ENCODE measurements at places on chromosomes 16 and 17.
A peak's percentile ranks its signal among the peaks of the same experiment; 100 is the strongest.

DNA sequence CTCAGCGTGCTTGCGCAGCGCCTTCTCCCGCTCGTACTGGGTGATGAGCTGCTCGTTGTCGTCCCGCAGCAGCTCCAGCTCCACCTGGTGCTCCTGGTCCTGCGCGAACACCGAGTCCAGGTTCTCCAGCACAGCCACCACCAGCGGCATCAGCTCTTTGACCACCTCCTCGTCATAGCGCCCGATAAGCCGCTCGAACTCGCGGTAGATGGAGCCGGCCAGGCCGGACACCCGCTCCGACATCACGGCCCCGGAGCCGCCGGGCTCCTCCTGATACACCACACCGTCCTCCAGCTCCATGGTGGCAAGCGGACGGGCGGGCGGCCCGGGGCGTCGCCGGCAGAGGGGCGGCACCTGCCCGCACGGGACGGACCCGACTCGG is 320 bp downstream of the SPAG9 start:
- peak; percentile 11 for DNase-seq

- no peak for DNase-seq
These were observed 30.2 kb upstream of the GPRC5B start for GRCh38 chr16:19914877-19915276.

DNA sequence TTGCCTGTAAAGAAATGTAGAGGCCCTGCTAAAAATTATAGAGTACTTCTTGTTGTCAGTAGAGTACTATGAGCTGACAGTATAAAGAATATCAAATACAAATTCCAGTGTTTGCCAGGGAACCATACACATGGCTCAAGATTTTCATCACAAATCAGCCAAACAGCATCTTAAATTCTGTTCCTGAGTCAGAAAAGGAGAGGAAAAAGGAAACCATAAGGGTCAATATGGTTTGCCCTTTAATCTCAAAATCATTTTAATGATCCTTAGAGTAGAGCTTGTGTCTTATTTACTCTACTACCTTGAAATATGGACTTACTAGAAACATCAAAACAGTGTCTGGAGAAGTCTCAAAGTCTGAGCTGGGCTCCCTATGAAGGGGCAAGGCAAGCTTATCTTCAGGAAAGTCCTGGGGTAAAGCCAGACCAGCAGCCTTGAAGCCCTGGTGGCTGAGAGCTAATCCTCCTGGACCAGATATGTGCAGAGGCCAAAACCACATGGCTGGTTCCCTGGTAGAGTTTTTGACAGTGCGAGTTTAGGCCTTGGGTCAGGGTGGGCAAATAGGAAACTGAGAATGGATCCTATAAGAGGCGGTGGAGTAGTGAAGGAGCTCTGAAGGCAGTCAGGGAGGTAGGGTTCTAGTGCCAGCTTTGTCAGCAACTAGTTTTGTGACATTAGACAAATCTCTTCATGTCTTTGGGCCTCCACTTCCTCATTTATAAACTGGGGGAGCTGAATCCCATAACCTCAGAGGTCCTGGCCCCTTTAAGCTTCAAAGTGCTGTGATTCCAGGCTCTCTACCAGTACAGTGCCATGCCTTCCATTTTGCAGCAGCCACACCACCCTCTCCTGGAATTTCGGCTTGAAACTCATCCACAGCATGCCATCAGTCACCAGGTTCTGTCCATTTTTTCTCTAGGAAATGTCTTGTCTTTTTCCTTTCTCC is 38.9 kb downstream of the MRTFB start:
- no peak for DNase-seq

- DNase-seq: no peak
These were observed 5.9 kb upstream of the AATK start for GRCh38 chr17:81171941-81172340.

DNA sequence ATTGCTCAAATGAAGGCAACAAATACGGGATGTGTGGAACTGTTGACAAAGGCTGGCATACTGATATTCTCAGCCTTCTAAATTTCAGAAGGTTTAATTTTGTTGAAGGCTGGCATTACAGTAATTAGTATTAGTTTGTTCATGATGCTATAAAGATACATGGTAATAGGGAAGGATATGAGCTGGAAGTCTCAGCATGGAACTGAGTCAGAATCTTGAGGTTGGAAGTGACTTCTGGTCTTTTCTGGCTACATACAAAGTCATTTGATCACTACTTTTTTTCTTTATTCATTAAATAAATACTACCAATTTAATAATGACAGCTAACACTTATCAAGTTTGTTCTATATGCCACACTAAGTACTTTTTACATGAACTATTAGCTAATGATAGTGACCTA is 22.6 kb downstream of the RABEP1 start:
- no peak for DNase-seq

DNA sequence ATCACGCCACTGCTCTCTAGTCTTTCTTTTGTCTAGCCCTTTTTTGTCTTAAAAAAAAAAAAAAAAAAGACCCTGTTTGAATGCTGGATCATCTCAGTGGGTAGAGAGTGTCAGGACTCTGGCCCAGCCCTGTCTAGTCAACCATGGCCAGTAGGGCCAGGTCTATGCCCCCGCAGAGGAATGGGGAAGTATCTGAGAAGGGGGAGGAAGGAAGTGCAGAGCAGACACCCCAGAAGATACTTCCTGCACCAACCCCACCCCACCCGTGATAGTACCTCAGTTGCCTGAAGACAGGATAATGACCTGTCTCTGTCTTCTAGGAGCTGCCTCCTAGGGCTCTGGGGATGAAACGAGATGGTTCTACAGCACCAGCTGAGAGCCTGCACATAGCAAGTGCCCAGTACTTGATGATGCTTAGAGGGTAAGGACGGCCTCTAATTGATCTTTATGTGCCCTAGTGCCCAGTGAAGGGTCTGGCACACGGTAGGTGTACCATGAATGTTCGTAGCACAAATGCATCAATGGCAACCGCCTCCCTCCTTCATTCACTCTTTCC is 55.4 kb downstream of the ABAT start:
- no peak for DNase-seq
